ENCODE measurements at places on chromosomes 12 and 14.
A peak's percentile ranks its signal among the peaks of the same experiment; 100 is the strongest.

- peak overlapping the region; percentile 50 for H3K27ac ChIP-seq
- peaks cover 18% of the 10 kb centered on the region for H3K4me1 ChIP-seq
- no peaks in the 10 kb centered on the region for H3K36me3 ChIP-seq
- no peaks in the 10 kb centered on the region for H3K27me3 ChIP-seq
- DNase-seq, result no peak
Observed at GRCh38 chr14:89455412-89455811, 38.4 kb upstream of the FOXN3 start.

GRCh38 chr12:42483521-42483790 lies 106.1 kb downstream of the PRICKLE1 start:
- H3K4me3 ChIP-seq, result peak overlapping the region; percentile 92
- peak; percentile 35 for DNase-seq
- H3K27ac ChIP-seq, result peak overlapping the region; percentile 89
- no peaks in the 10 kb centered on the region for H3K27me3 ChIP-seq
- H3K4me1 ChIP-seq, result peaks cover 72% of the 10 kb centered on the region
- H3K36me3 ChIP-seq, result no peaks in the 10 kb centered on the region

DNA sequence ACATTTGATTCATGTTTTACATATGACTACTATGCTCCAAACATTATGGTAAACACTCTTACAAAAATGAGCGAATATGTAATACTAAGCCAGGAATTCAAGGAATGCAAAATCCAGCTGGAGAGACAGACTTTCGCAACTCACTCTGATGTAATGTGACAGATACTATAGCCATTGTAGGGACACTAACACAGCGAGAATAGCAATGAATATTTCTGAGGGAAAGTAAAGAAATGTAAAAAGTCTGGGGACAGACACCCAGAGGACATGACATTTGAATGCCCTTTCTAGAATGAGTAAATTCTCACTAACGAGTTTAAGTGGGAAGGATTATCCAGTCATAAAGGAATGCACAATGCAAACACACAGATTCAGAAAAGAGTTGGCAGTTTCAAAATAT lies 121.9 kb downstream of the PIK3C2G start:
- no peaks in the 10 kb centered on the region for H3K27me3 ChIP-seq
- DNase-seq, result no peak
- no peak overlapping the region for H3K4me3 ChIP-seq
- H3K4me1 ChIP-seq, result peaks cover 33% of the 10 kb centered on the region

- peaks cover 10% of the 10 kb centered on the region for H3K4me1 ChIP-seq
- DNase-seq, result no peak
- H3K4me3 ChIP-seq, result no peak overlapping the region
- H3K27ac ChIP-seq, result no peak overlapping the region
- no peaks in the 10 kb centered on the region for H3K36me3 ChIP-seq
Observed at GRCh38 chr14:44165286-44165685, 341.8 kb downstream of the FSCB start.

- no peak overlapping the region for H3K4me3 ChIP-seq
- DNase-seq, result no peak
- peaks cover 10% of the 10 kb centered on the region for H3K36me3 ChIP-seq
- H3K4me1 ChIP-seq, result peaks cover 21% of the 10 kb centered on the region
Observed at GRCh38 chr14:79661752-79662151, 549.6 kb downstream of the DIO2 start.

GRCh38 chr14:61752626-61753025 lies 9.6 kb upstream of the SNAPC1 start:
- peaks cover 10% of the 10 kb centered on the region for H3K4me1 ChIP-seq
- H3K36me3 ChIP-seq, result peaks cover 7% of the 10 kb centered on the region
- H3K27ac ChIP-seq, result peak overlapping the region; percentile 21

DNA sequence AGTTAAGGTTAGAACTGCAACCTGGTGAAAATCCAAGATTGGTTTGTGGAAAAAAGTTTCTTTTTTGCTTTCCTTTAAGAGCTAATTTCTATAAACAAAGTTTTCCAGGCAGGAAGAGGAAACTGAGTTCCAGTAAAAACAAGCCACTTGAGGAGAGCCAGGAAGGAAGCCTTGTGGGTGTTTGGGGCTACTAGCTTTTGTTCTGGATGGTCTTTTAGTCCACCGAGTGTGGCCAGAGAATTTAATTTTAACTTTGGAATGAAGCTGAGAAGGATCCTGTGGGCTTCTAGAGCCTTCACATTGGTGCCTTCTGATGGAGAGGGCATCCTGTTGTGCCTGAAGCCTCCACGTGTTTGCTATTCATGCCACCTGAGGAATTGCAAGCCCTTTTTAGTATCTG lies 327.9 kb downstream of the C12orf75 start:
- H3K27me3 ChIP-seq, result no peaks in the 10 kb centered on the region
- no peaks in the 10 kb centered on the region for H3K36me3 ChIP-seq
- H3K4me3 ChIP-seq, result no peak overlapping the region
- H3K27ac ChIP-seq, result no peak overlapping the region
- peaks cover 4% of the 10 kb centered on the region for H3K4me1 ChIP-seq

DNA sequence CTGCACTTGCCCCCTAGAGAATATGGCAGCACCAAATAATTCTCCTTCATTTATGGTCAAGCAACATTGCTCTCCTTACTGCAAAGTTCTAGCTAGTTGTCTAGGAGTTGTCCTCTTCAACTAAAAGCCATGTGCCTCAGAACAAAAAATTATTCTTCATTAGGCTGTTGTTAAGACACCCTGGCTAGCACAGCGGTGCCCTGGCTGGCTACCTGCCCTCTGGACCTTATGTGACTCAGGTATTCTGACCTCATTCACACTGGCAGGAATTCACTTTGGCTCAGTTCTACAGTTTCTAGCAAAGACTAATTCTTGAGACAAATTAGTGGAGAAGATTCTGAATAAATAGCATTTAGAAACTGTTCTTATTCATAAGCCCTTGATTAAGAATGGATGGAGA lies 224.4 kb upstream of the KRR1 start:
- no peak for DNase-seq
- H3K36me3 ChIP-seq, result no peaks in the 10 kb centered on the region
- H3K27ac ChIP-seq, result no peak overlapping the region
- no peak overlapping the region for H3K4me3 ChIP-seq

DNA sequence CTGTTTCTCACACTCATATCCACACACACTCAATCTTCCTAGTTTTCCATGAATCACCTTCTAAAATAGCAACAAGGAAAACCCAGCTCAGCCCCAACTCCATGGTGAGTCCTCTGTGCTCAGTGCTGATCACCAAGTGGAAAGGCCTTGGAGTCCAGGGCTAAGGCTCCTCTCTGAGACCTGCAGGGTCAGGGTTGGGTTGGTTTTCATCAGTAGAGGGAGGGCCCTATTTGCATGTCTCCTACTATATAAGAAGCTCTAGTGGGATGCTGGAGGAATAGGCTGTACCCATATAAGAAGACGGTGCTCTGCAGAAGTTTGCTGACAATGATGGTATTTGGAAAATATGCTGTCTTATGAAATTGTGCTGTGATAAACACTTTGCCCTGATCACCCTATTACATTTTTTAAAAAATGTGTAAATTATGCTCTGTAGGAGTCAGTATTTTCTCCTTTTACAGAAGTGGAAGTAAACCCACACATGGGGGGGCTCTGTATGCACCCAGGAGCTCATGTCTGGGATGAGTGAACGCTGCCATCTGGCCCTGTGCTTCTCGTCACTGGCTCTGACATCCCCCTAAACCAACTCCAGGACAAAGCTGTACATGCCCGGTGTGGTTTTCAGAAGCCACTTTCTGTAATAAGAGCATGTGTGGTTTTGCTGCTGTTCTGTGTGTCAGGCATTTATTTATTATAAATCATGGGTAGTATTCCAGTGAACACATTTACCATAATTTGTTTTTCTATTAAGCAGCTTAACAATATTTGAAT lies 536.3 kb downstream of the TMEM121 start:
- H3K27ac ChIP-seq, result no peak overlapping the region
- no peaks in the 10 kb centered on the region for H3K4me1 ChIP-seq
- DNase-seq, result no peak

DNA sequence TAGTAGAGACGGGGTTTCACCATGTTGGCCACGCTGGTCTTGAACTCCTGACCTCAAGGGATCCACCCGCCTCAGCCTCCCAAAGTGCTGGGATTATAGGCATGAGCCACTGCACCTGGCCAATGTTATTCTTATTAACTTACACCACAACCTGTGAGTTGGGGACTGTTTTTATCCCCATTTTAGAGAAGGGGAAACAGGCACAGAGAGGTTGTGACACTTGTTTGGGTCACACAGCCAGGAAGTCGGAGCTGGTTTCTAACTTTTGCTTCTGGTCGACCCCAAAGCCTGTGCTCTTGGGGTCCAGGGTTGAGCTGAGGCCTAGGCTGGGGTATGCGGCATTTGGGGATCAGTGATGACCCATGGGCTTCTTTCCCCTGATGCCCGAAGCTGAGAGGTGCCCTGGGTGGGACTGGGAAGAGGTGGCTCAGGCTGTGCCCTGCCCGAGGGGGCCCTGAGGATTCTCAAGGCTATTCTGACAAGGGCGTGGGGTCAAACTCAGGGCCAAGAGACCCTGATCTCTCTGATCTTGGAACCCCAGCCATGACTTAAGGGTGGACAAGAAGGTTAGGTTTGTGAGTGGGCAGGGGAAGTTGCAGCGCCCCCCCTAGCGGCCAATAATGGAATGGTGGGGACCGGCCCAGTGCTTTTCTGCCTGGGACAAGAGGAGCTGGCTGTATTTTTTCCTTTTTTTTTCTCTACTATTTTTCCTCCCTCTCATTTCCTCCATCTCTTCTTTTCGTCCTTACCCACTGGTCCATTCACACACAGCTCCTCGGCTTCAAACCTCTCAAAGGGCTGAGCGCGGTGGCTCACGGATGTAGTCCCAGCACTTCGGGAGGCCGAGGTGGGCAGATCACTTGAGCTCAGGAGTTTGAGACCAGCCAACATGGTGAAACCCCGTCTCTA lies 3.0 kb downstream of the SDSL start:
- peaks cover 13% of the 10 kb centered on the region for H3K27me3 ChIP-seq
- H3K36me3 ChIP-seq, result peaks cover 3% of the 10 kb centered on the region
- peaks cover 11% of the 10 kb centered on the region for H3K4me1 ChIP-seq
- DNase-seq, result peak; percentile 70
- H3K27ac ChIP-seq, result no peak overlapping the region
- H3K4me3 ChIP-seq, result no peak overlapping the region

DNA sequence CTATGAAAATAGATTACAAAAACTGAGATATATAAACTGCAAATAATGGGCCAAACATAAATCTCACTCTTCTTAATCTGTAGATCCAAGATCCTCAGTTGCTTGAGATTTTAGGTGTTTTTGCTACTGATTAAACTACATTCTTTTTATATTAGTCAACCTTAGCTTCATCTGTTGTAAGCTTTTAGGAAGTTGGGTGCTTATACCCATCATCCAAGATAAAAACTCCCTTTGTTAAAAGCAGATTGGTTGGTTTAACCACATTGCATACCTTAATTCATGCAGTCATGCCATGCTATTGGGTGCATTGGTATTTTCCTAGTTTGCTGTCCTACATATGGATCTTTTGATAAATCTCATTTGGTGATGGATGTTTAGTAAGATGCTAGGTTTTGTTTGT lies 46.2 kb upstream of the DIP2B start:
- H3K27me3 ChIP-seq, result no peaks in the 10 kb centered on the region
- no peaks in the 10 kb centered on the region for H3K4me1 ChIP-seq
- H3K4me3 ChIP-seq, result no peak overlapping the region
- DNase-seq, result no peak
- no peak overlapping the region for H3K27ac ChIP-seq

GRCh38 chr12:25438638-25439037 lies 114.4 kb downstream of the LMNTD1 start:
- no peaks in the 10 kb centered on the region for H3K36me3 ChIP-seq
- H3K4me3 ChIP-seq, result no peak overlapping the region
- no peaks in the 10 kb centered on the region for H3K27me3 ChIP-seq
- no peak for DNase-seq
